ENCODE measurements at places on chromosomes 7 and 10. TPM values are rescaled to one million over a fixed set of nuclear protein-coding genes. Genes with fewer than 3 reads are reported as not detected.

- H3K36me3 ChIP-seq: no peaks in the 10 kb centered on the region
- no peak overlapping the region for H3K4me3 ChIP-seq
- no peaks in the 10 kb centered on the region for H3K27me3 ChIP-seq
- no peak overlapping the region for H3K27ac ChIP-seq
- H3K4me1 ChIP-seq: no peaks in the 10 kb centered on the region
Observed at GRCh38 chr7:145737617-145738016, 379.0 kb upstream of the CNTNAP2 start.

IFIT1B gene
- not detected for total RNA-seq

- H3K4me3 ChIP-seq: no peak overlapping the region
- peak overlapping the region; percentile 80 for H3K27ac ChIP-seq
- no peak for DNase-seq
- H3K27me3 ChIP-seq: peaks cover 17% of the 10 kb centered on the region
Observed at GRCh38 chr10:26622891-26623290, 74.6 kb upstream of the PDSS1 start.

PRKCQ gene
- 0.60 TPM for total RNA-seq

DNA sequence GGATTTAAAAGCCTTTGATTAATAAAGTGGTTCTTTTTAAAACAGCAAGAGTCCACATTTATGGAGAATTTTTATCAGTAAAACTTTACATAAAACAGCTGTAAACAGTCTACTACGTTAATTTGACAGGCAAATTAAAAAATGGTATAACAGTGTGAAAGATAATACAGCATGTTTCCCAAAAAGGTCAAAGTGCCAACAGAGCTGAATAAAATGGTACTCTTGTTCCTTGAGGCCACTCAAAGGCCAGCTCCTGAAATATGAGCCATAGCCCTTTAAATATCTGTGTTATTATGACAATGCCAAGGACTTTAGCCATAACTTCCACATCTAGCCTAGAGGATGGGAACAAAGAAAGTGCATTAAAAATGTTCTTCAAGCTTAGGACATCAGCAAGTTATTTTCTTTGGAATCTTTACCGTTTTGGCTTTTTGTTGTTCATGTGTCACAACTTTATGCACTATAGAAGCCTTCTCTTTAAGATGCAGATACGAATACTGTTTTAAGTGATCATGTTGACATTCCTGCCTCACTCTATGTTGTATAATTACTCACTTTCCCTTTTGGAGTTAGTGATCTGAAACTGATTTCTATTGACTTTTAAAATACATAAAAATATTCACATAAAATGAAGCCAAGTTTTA lies 165.6 kb downstream of the RNLS start:
- no peak overlapping the region for H3K4me3 ChIP-seq
- no peaks in the 10 kb centered on the region for H3K4me1 ChIP-seq
- DNase-seq: no peak
- no peak overlapping the region for H3K27ac ChIP-seq

DNA sequence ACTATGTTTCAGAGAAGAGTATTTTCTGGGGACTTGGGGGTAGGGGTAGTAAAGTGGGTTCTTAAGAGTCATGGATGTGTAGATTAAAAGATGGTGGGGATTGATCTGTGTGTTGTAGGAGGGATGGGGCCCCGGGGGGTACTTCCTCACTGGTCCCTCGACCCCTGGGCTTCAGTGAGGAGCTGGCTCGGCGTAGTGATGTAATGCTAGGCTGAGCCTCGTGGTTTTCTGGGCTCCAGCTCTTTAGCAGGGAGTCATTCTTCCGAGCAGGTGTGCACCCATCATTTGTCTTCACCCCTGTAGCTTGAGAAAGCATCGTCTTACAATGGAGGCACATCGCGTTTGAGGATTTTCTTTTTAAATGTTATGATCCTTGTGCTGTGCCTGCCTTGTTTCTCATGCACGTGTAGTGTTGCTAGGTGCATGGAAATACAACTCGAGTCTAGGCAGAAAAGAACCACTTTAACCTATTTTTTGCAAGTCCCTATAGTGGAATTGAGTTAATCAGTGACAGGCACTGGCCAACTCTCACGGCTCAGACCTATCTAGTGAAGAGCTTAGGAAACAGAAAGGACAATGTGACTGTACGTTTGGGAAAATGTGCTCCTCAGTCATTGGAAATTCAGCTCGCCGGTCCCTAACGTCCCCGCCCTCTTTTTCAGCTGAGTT lies 106.1 kb upstream of the BTBD16 start:
- no peaks in the 10 kb centered on the region for H3K36me3 ChIP-seq
- H3K27ac ChIP-seq: no peak overlapping the region
- H3K4me1 ChIP-seq: peaks cover 2% of the 10 kb centered on the region
- DNase-seq: no peak

DNA sequence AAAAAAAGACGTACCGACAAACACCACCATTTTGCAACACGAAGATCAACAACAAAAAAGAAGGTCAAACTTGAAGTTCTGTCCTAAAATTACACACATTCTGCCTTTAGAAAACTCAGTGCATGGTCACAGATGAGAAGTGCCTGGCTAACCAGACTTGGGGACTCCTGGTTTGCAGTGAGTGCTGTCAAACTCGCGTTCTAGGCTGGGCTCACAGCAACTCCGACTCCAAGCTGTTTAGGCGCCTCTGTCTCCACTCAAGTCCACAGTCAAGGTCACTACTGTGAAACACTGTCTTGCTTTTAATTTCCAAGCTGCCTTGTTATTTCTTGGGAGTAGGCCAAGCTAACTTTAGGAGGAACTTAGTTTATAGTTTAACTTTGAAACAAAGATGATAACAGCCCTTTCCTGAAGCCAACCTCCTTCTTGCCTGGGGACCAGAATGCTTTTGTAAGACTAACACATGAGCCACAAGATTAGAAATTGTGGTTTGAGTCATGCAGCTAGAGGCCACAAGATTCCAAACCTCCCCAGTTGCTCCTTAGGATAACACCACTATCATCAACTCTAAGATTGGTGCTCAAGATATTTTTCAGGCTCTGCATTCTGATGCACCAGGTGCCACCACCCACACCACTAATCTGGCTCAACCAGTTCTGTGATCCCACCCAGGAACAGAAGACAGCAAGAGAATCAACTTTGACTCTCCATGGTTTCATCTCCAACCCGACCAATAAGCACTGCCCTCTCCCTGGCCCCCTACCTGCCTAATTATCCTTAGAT lies 1.1 kb upstream of the DNAAF5 start:
- H3K27me3 ChIP-seq: no peaks in the 10 kb centered on the region
- peaks cover 27% of the 10 kb centered on the region for H3K4me1 ChIP-seq
- no peak overlapping the region for H3K27ac ChIP-seq
- H3K4me3 ChIP-seq: no peak overlapping the region
- DNase-seq: no peak

DNA sequence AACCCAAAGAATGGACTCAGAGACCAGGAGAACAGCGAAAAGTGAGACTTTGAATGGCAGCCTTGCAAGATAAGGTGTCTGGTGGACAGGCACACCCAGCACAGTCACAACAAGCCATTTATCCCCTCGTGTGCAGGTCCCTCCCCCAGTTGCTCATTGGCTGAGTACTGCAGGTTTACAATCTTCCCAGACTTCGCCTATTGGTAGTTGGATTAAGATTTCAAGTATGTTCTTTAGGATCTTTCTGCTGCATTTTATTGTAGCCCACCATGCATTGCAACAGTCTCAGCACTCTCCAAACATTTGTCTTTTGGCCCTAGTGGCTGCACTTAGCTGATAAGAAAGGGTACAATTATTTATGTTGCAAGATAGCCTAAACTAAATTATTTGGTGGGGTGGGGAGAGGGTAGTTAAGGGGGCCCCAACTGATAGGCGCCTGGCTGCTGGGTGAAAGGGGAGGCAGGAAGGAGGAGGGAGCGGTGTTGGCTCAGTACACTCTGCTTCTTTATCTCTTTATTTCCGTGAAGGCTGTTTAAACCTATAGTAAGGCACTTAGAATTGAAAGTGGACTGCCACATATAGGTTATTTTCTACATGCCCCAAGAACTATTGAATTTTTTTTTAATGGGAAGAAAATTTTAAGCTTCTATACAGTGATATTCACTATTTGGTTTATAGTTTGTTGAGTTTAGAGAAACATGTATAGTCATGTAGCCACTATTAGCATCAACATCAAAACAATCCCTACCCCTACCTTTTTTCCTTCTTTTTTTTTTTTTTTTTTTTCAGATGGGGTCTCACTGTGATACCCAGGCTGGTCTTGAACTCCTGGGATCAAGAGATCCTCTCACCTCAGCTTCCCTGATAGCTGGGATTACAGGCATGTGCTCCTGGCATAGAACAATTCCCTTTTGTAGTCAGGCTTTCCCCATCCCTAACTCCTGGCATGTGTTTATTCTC lies 54.2 kb downstream of the GUSB start:
- no peaks in the 10 kb centered on the region for H3K36me3 ChIP-seq
- peak; percentile 31 for DNase-seq
- H3K27ac ChIP-seq: peak overlapping the region; percentile 8
- H3K4me3 ChIP-seq: no peak overlapping the region
- no peaks in the 10 kb centered on the region for H3K4me1 ChIP-seq

PHF14 gene
- total RNA-seq: 30.0 TPM

RARRES2 gene
- total RNA-seq: 92.6 TPM

DNA sequence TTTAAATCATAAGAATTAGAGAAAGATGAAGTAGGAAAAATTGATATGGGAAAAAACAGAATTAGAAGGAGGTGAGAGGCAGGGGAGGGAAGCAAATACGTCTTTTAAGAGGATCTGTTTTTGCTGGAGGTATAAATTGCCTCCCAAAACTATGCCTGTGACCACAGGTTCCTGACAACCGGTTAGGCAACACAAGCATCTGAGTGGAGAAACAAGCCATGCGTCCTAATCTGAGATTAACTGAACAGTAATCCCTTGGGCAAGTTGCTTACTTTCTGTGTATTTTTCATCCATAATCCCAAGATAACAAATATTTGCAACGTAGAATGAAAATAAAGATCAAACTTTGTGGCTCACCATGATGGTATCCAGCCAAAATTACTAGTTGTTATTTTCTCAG lies 149.2 kb downstream of the C1GALT1 start:
- H3K36me3 ChIP-seq: no peaks in the 10 kb centered on the region
- no peak for DNase-seq
- H3K4me1 ChIP-seq: no peaks in the 10 kb centered on the region

DNA sequence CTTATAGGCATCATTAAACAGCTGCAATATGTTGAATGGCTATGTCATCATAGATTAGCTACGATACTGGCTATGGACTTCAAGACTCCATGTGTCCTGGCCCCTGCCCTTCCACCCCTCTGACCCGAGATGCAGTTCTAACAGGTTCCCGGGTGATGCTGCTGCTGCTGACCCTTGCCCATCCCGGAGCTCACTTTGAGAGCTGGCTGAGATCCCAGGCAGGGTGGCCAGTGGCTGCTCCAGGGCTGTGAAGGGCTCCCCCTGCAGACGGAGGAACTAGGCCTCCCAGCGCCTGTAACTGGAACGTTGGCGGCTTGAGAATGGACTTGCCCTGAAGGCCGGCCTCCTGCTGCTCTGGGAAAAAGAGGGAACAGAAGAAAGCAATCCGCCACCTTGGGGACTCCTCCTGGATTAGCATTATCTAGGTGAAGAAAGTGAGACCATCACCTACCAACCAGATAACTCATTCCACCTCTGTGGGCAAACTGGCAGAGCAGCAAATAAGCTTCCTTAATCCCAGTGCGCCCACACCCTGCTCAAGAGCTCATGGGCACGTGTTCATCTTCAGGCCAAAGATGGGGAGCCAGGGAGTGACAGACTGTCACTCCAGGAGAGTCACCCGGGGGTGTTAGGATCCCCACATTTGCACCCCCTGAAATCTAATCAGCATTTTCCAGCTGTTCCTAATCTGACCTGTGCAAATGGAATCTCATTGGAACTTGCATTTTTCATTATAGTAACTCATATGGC lies 56.8 kb downstream of the PARP12 start:
- DNase-seq: no peak
- H3K4me1 ChIP-seq: no peaks in the 10 kb centered on the region
- no peak overlapping the region for H3K27ac ChIP-seq
- no peaks in the 10 kb centered on the region for H3K27me3 ChIP-seq
- no peaks in the 10 kb centered on the region for H3K36me3 ChIP-seq

- H3K27ac ChIP-seq: no peak overlapping the region
- H3K4me1 ChIP-seq: no peaks in the 10 kb centered on the region
- no peaks in the 10 kb centered on the region for H3K36me3 ChIP-seq
- no peaks in the 10 kb centered on the region for H3K27me3 ChIP-seq
- H3K4me3 ChIP-seq: no peak overlapping the region
Observed at GRCh38 chr7:32131091-32131490, 60.9 kb upstream of the PDE1C start.

KIF11 gene
- total RNA-seq: 0.37 TPM

DNA sequence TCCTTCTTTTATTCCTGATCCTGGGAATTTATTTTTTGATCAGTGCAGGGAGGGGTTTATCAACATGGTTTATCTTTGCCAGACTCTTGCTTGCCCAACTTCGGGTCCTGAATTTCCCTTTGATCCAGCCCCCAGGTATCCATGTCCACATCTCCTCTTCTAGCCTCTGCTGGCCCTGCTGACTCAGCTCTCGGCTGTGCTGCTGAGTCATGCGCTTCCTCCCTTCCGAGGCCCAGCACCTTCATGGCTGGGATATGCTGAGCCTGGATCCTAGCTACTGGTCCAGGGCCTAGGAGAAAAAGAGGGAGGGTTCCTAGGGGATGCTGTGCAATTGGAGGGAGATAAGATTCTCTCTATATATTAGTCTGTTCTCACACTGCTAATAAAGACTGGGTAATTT lies 380.7 kb upstream of the SHH start:
- H3K36me3 ChIP-seq: no peaks in the 10 kb centered on the region
- no peak overlapping the region for H3K27ac ChIP-seq
- no peaks in the 10 kb centered on the region for H3K27me3 ChIP-seq
- no peak overlapping the region for H3K4me3 ChIP-seq

DNA sequence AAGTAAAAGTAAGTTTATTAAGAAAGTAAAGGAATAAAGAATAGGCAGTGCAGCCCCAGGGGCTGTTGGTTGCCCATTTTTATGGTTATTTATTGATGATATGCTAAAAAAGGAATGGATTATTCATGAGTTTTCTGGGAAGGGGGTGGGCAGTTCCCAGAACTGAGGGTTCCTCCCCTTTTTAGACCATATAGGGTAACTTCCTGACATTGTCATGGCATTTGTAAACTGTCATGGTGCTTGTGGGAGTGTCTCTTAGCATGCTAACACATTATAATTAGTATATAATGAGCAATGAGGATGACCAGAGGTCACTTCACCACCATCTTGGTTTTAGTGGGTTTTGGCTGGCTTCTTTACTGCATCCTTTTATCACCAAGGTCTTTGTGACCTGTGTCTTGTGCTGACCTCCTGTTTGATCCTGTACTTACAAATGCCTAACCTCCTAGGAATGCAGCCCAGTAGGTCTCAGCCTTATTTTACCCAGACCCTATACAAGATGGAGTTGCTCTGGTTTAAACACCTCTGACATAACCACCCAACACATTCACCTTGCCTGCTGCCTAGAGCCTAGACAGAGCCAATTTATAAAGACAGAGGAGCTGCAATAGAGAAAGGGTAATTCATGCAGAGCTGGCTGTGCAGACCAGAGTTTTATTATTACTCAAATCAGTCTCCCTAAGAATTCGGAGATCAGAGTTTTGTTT lies 10.9 kb upstream of the ERCC6 start:
- no peak for DNase-seq
- no peak overlapping the region for H3K27ac ChIP-seq
- H3K4me3 ChIP-seq: no peak overlapping the region
- H3K27me3 ChIP-seq: peaks cover 12% of the 10 kb centered on the region
- H3K36me3 ChIP-seq: no peaks in the 10 kb centered on the region

PLAU gene
- 8.0 TPM for total RNA-seq

- no peaks in the 10 kb centered on the region for H3K4me1 ChIP-seq
- no peaks in the 10 kb centered on the region for H3K36me3 ChIP-seq
- no peaks in the 10 kb centered on the region for H3K27me3 ChIP-seq
- no peak overlapping the region for H3K4me3 ChIP-seq
Observed at GRCh38 chr7:158228986-158229385, 358.6 kb downstream of the PTPRN2 start.

All from transverse colon (tissue), 4 donors.